Stimulated activated CD4-positive, alpha-beta T cell treated with anti-CD3 and anti-CD28 coated beads, Interleukin-2, amount 100 ng/mL, for 48 hours (primary cell): ENCODE measurements at places on chromosomes 7 and 10.

DNA sequence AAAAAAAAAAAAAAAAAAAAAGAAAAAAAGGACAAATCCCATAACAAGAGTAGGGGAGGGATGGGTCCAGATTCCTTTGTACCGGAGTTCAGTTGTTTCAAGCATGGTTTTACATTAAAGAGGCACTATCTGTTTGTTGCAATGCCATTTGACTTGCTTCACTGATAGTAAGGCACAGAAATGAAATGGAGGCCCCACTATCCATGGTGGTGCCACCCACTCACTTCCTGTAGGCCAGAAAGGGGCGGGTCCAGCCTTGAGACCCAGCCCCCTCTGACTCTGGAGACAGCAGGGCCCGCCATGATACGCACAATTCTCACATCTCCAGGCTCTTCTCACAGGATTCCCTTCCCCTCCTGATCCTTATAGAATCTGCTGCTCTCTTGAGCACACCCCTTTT, 100.0 kb downstream of the CLEC2L start:
- DNase-seq, result no peak

- no peak for DNase-seq
Observed at GRCh38 chr7:1200045-1200444, 32.6 kb upstream of the UNCX start.

DNA sequence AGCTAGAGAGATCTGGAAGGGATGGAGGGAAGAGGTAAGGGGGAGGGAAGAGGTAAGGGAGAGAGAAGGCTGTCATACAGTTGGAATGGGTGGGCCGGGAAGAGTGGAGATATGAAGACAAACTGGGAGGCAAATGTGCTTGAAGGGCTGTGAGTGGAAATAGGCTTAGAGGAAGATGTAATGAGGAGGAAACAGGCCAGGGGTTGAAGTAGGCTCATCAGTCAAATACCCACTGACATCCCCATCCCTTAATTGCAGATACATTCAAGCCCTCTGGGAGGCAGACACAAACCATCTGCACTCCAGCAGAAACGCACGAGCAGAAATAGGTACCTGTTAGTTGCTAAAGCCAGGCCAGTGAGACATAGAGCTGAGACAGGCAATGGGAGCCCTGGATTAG, 2.1 kb downstream of the SYNPO2L start:
- no peak for DNase-seq

GRCh38 chr7:141198194-141198958, 124.5 kb downstream of the TMEM178B start:
- no peak for DNase-seq

DNA sequence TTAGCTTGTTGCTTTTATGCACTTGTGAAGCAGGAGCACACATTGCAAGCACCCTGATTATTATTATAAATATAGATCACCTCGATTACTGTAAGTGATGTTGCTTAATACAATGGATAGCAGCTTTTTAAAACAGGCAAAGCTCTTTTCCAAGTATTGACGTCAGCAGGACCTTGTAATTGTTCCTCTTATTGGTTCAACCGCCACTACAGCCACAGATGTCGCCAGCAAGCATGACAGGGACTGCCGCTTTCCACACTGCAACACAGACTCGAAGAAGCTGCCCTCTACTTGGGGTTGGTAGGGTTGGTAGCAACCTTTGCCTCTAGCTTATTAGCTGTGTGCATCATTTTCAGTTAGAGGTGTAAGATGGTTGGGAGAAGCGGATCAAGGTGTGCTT, 167.6 kb downstream of the ZNF365 start:
- no peak for DNase-seq

DNA sequence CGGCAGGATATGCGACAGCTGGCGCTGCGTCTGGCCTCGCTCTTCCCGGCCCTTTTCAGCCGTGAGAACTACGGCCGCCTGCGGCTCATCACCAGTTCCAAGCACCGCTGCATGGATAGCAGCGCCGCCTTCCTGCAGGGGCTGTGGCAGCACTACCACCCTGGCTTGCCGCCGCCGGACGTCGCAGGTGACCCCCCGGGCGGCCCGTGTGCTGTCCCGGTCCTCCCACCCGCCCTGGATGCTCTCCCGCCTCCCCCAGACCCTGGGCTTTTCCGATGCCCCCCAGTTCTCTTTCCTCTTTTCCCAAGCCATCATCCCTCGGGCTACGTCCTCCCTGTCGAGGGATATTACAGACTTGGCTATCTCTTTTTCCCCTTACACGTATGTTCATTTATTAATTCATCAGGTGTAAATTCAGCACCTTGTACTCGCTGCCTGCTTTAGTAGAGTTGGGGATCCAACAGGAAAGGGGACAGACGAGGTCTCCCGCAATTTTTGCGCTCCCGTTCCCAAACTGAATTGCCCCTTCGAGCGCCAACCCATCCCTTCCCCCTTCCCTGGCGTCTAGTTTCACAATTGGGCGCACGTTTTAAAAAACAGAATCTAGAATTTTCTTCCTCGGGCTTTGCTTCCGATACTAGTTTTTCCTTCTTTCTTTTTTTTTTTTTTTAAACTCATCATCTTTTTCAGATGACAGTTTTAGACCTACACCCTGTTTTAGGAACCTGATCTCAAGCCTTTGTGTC, 846 bp downstream of the MINPP1 start:
- DNase-seq, result peak; percentile 38

- no peak for DNase-seq
Observed at GRCh38 chr10:32326680-32327363, 20.1 kb downstream of the EPC1 start.

GRCh38 chr7:27875832-27876231, 135.9 kb downstream of the TAX1BP1 start:
- no peak for DNase-seq

DNA sequence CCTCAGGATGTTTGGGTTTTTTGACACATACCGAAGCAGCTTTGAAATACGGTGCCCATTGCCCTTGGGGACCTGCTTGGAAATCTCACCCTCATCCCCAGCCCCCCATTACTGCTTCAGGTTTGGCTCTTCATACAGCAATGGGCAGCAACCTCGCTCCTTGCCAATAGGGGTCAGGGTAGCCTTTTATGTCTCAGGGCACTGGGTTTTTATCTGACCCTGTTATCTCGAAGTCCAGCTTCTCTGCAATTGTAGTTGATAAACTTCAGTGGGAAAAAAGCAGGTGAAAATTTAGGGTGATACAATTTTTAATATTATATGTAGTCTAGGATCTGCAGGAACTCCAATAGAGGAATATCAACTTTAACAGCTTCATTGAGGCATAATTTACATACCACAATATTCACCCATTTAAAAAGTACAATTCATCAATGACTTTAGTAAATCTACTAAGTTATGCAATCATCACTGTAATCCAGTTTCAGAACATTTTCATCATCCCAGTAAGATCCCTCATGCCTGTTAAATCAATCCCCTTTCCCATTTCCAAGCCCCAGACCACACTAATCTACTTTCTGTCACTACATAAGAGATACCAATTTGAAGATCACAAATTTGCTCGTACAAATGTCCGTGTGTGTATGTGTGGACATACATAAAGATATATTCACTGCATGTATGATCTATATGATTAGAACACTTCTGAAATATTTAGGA, 386.2 kb downstream of the KCNMA1 start:
- DNase-seq, result no peak

- DNase-seq, result peak; percentile 71
Observed at GRCh38 chr7:102390697-102391484, 5.3 kb upstream of the PRKRIP1 start.

- peak; percentile 39 for DNase-seq
Observed at GRCh38 chr10:86520871-86521677, 518 bp downstream of the WAPL start.

DNA sequence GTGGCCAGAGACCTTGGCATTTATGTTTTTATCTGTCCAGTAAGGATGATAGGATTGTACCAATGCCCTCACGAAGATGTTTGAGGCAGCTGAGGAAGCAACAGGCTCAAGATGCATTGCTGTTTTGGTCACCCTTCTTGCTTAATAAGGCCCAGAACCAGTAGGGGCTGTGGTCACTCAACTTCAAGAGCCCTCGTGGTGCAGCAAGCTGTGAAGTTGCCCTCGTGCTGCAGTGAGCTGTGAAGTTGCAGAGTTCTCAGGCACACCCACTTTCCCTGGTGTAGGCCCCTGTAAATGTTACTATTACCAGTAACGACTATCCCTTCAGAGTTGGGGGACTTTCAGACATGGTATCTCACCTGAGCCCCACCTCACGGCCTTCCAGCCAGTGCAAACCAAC, 207.6 kb upstream of the LYZL1 start:
- DNase-seq, result no peak

DNA sequence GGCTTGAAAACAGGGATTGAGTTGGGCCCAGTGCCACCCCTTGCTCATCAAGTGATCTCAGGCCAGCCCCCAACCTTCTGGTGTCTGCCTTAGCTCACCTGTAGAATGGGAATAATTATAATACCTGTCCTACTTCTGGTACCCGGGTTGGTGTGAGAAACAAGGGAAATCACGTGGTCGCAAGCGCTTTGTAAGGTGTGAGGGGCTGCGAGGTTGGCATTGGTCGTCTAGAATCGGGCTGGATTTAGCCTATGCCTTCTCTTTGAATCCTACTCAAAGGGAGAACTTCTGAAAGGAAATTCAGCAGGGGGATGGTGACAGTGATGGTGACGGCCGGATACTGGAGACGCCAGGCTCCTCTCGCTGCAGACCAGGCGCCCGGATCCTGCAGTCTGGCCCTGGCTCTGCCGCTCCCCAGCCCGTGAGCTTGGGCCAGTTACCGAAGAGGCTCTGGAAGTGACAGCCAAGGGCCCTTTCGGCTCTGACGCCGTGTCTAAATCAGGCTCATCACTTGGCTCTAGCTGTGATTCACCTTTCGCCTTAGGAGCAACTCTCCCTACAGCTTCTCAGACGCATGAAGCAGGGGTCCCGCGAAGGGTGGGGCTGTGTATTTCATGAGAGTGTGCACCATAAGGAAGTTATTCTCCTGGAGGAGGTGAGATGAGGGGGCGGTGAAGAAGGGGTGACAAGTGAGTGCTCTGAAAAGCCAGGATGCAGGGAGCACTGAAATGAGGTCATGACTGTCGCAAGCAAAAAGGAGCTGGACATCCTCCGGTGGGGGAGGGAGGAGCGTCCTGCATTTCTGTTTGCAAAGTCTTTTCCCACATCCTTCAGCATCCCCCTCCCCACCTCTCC, 4.0 kb upstream of the CREB5 start:
- DNase-seq, result no peak

DNA sequence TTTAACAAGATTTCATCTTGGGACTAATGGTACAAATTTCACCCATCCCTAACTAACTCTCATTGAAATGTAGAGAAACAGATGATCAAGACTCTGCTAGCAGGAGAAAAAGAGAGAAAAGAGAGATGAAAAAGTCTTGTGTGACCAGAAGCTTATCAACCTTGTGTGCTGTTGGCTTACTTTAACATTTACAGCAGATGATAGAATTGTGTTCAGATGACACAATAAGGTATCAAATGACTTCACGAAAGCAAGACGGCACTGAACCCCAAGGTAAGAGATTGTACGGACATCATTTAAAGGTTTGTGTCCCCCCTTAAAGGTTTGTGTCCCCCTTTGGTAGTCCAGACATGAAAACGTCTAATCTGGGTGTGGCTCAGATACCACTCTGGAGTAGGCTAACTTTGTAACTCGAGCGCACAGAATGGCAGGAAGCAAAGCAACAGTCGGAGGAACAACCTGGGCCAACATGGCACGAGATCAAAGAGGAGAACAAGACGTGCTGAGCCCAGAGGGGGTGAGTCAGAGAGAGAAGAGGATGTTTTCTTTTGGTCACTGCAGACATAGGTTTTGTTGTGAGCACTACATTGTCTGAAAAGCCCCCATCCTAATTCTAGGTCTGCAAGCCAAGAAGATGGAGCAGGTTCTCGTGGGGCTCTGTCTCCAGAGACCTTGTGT, 10.4 kb upstream of the LMBR1 start:
- DNase-seq, result no peak

- no peak for DNase-seq
Observed at GRCh38 chr7:67344481-67345193, 348.0 kb downstream of the TYW1 start.
